Progenitor cell of endocrine pancreas (in vitro differentiated cells): ENCODE measurements at places on chromosomes 5 and 9.

GRCh38 chr9:84736081-84736480, 66.6 kb downstream of the NTRK2 start:
- no peak overlapping the region for H3K27ac ChIP-seq
- peaks cover 17% of the 10 kb centered on the region for H3K27me3 ChIP-seq
- no peaks in the 10 kb centered on the region for H3K36me3 ChIP-seq
- peaks cover 6% of the 10 kb centered on the region for H3K4me1 ChIP-seq

- H3K27ac ChIP-seq, result no peak overlapping the region
- DNase-seq, result no peak
- H3K4me1 ChIP-seq, result no peaks in the 10 kb centered on the region
- no peak overlapping the region for H3K4me3 ChIP-seq
- H3K36me3 ChIP-seq, result no peaks in the 10 kb centered on the region
- H3K27me3 ChIP-seq, result peaks cover 25% of the 10 kb centered on the region
Observed at GRCh38 chr9:78615372-78615771, 318.4 kb downstream of the PSAT1 start.

DNA sequence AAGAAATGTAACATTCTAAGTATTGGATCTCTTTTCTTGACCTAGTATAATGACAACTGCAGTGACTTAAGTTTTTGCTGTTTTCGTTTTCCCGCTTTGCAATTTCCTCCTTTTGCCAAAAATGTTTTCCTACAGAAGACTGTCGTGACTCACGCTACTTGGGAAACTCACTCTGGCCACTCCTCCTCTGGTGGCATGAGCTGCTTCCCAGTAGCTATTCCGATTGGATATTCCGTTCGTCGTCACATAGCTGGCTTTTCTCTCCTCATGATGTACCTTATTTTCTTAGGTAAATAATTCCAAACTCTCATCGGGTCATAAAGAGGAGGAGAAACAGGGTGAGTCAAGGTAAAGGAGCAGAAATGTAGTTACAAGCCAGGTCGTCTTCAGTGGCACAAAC, 64.9 kb downstream of the GOLPH3 start:
- H3K36me3 ChIP-seq, result peaks cover 31% of the 10 kb centered on the region
- no peaks in the 10 kb centered on the region for H3K27me3 ChIP-seq
- no peak for DNase-seq
- peaks cover 24% of the 10 kb centered on the region for H3K4me1 ChIP-seq

DNA sequence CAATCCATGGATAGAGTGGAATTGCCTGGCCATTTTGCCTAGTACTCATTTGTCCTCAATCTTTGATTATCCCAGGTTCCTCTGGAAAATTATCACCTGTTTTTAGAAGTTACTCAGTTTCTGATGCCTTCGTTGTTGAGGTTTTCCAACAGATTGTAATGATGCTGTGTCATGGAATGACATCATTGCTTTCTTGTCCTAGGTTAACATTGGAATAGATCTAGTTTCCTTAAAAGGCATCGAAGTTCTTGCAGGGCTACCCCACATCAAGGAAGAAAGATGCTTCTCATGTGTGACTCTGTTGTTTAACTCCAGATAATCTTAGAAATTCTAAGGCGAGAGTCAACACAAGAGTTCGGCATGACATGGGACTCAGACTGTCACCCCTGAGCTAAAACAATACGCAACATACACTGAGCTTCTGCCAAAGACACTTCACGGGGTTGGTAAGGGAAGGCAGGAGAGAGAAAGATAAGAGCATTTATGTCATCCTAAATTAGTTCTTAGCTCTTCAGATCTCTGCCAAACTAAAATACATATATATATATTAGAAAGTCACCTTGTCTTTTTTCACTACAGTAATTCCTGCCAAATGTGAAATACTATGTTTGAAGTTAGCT, 293.2 kb upstream of the WWC1 start:
- peaks cover 16% of the 10 kb centered on the region for H3K4me1 ChIP-seq
- no peaks in the 10 kb centered on the region for H3K36me3 ChIP-seq
- H3K27ac ChIP-seq, result no peak overlapping the region
- H3K4me3 ChIP-seq, result no peak overlapping the region
- peaks cover 20% of the 10 kb centered on the region for H3K27me3 ChIP-seq

GRCh38 chr5:150703762-150704161, 2.9 kb upstream of the RBM22 start:
- no peak for DNase-seq
- peaks cover 6% of the 10 kb centered on the region for H3K36me3 ChIP-seq
- H3K27ac ChIP-seq, result no peak overlapping the region
- H3K27me3 ChIP-seq, result no peaks in the 10 kb centered on the region
- peaks cover 15% of the 10 kb centered on the region for H3K4me1 ChIP-seq

DNA sequence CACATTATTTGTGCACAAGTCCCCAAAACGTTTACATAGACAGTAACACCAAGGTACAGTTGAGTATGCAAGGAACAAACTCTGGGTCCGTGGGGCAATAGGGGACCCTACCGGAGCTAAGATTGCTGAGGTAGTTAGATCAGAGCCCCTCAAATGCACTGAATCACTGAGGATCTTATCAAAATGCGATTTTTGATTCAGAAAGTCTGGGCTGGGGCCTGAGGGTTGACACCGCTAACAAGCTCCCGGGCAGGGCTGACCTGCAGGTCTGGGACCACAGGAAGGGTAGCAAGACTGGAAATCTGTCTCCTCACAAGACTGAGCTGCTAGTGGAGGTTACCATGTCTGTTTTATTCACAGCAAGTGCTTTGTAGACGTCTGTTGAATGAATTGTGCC, 1.8 kb upstream of the IL3 start:
- no peaks in the 10 kb centered on the region for H3K36me3 ChIP-seq
- H3K4me1 ChIP-seq, result no peaks in the 10 kb centered on the region
- no peak overlapping the region for H3K4me3 ChIP-seq

GRCh38 chr5:73319036-73319435, 129.5 kb downstream of the FOXD1 start:
- peaks cover 38% of the 10 kb centered on the region for H3K27me3 ChIP-seq
- no peak for DNase-seq
- no peaks in the 10 kb centered on the region for H3K4me1 ChIP-seq
- H3K27ac ChIP-seq, result no peak overlapping the region
- no peaks in the 10 kb centered on the region for H3K36me3 ChIP-seq

DNA sequence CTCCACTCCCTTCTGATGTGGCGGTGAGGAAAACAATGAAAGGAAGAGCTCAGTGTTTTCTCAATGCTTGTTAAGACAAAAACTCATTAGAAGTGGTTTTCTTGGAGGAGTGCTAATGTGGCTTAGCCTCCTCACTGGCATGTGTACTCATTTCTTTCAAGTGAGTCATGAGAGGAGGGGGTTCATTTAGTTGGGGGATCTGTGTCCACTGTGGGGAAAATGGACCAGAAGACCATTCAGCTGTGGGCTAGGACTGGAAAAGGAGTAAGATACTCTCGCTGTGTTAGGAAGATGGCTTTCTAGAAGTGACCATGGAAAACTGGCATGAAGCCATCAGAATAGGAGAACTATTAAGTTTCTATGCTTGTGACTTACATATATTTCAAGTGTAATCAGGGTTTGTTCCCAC, 23.5 kb downstream of the KLF9 start:
- peaks cover 9% of the 10 kb centered on the region for H3K27me3 ChIP-seq
- H3K4me1 ChIP-seq, result no peaks in the 10 kb centered on the region
- no peak overlapping the region for H3K27ac ChIP-seq
- no peak overlapping the region for H3K4me3 ChIP-seq

DNA sequence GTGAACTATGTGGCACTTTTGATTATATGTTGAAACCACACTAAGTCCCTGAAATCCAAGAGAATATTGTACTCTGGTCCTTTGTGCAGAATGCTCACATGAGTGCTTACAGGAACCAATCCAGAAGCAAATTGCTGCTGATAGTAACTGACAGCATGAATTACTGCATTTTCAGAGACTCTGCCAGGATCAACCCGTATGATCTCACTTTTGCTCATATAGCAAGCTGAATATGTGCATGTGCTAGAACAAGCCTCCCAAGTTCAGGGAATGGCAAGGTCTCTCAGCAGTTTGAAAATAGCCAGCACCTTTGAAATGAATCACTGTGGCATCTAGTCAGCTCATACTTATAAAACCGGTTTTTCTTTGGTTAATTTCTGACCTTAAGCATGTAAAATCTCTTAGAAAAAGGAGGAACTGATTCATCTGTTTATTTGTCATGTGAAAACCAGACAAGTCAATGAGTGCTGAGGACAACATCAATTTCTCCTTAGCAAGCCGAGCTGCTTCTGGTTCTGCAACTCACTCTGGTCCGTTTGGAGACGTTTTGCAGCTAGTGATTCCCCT, 215.7 kb upstream of the ELL2 start:
- H3K4me3 ChIP-seq, result no peak overlapping the region
- no peak for DNase-seq
- no peaks in the 10 kb centered on the region for H3K36me3 ChIP-seq
- no peaks in the 10 kb centered on the region for H3K27me3 ChIP-seq
- peak overlapping the region; percentile 13 for H3K27ac ChIP-seq
- peaks cover 12% of the 10 kb centered on the region for H3K4me1 ChIP-seq

- no peaks in the 10 kb centered on the region for H3K27me3 ChIP-seq
- no peak overlapping the region for H3K4me3 ChIP-seq
- DNase-seq, result no peak
- no peak overlapping the region for H3K27ac ChIP-seq
- no peaks in the 10 kb centered on the region for H3K4me1 ChIP-seq
Observed at GRCh38 chr9:96459268-96460007, 9.5 kb downstream of the HABP4 start.

- no peak overlapping the region for H3K4me3 ChIP-seq
- H3K36me3 ChIP-seq, result no peaks in the 10 kb centered on the region
Observed at GRCh38 chr5:89280103-89281037, 397.4 kb upstream of the MEF2C start.

GRCh38 chr5:170757182-170757601, 26.3 kb upstream of the GABRP start:
- H3K27me3 ChIP-seq, result peaks cover 3% of the 10 kb centered on the region
- peaks cover 41% of the 10 kb centered on the region for H3K4me1 ChIP-seq
- H3K4me3 ChIP-seq, result no peak overlapping the region
- peak overlapping the region; percentile 92 for H3K27ac ChIP-seq
- no peak for DNase-seq

DNA sequence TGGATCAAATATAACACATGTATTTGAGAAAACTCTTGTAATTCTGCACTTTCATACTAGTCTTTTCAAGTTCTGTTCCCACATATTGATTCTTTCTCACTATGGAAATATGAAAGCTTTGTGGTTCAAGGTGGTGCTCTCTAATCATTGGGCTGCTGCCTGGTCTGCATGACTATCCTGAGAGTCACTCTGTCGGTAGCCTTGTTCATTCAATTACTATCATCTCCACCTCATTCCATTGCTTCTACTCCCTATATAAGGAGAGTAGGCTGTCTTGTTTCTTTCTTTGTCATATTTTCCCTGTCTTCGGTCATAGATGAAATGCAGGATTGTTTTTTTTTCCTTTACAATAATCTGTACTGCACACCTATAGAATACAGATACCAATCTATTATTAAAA, 341.4 kb upstream of the ACTBL2 start:
- no peak overlapping the region for H3K4me3 ChIP-seq
- no peaks in the 10 kb centered on the region for H3K27me3 ChIP-seq
- H3K36me3 ChIP-seq, result peaks cover 1% of the 10 kb centered on the region
- no peaks in the 10 kb centered on the region for H3K4me1 ChIP-seq
- H3K27ac ChIP-seq, result no peak overlapping the region

DNA sequence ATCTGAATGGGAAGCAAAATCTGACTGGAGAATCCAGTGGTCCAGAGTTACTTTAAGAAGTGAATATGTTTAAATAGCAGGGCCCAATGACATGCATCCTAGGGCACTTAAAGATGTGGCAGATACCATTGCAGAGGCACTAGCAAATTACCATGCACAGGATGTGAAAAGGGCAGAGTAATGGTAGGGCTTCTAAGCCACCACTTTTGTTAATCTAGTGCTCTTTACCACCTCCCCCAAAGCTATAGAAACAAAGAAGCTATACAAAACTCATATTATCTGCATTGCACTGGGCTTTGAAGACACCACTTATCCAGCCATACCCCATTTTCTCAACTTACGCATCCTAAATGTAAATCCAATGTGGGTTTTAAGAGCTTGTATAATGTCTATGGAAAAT, 81.2 kb downstream of the ZCCHC7 start:
- DNase-seq, result no peak
- peaks cover 5% of the 10 kb centered on the region for H3K4me1 ChIP-seq

- H3K4me3 ChIP-seq, result no peak overlapping the region
- DNase-seq, result no peak
- no peak overlapping the region for H3K27ac ChIP-seq
- H3K36me3 ChIP-seq, result no peaks in the 10 kb centered on the region
- H3K4me1 ChIP-seq, result peaks cover 3% of the 10 kb centered on the region
- peaks cover 16% of the 10 kb centered on the region for H3K27me3 ChIP-seq
Observed at GRCh38 chr5:14006823-14007520, 62.5 kb upstream of the DNAH5 start.

GRCh38 chr9:35861161-35861897, 8.9 kb downstream of the OR13J1 start:
- peaks cover 3% of the 10 kb centered on the region for H3K4me1 ChIP-seq
- H3K36me3 ChIP-seq, result peaks cover 2% of the 10 kb centered on the region
- H3K27me3 ChIP-seq, result peaks cover 49% of the 10 kb centered on the region
- no peak overlapping the region for H3K27ac ChIP-seq
- no peak for DNase-seq
- H3K4me3 ChIP-seq, result no peak overlapping the region

- no peaks in the 10 kb centered on the region for H3K36me3 ChIP-seq
- H3K4me3 ChIP-seq, result peak overlapping the region; percentile 4
- DNase-seq, result no peak
- no peaks in the 10 kb centered on the region for H3K27me3 ChIP-seq
- peak overlapping the region; percentile 79 for H3K27ac ChIP-seq
Observed at GRCh38 chr5:59358005-59358861, 535.3 kb downstream of the PDE4D start.

DNA sequence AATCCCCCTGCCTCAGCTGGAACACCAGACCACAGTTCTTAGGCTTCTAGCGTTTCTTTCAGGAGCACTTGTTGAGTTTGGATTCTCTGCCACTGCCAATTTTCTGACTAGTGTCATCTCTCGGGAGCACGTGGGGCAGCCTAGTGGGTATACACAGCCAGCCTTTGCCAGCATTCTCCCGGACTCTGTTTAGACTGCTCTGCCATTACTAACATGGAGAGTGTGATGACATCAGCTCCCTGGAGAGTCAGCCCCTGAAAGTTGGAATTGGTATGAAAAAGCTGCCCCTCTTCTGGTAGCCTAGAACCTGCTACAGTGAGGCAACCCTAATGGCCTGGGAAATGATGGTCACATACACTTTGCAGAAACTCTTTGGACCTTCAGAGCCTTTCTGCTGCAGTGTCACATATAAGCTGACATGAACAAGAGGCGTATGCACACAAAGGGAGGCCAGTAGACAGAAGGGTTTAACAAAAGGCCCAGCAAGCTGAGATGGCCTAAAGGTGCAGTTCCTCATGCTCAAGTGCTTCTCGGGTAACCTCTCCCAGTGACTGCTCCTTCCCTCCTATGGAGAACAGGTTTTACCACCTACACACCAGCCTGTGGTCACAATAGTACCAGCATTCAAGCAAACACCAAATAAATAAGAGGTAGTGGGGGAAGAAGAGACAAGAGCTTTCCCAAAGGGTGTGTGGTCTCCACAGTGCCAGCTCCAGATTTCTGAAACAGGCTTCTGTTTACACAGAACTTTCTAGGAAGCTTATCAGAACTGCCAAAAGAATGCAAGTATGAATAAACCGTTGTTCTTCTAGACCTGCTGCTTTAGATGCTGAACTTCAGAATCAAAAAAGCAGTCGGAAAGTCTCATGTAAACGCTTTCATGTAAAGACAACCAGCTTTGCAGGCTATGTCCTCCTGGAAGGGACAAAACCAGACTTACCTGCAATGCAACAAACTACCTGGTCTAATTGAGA, 16.5 kb downstream of the SPACA9 start:
- H3K4me1 ChIP-seq, result peaks cover 9% of the 10 kb centered on the region
- no peak overlapping the region for H3K27ac ChIP-seq
- H3K27me3 ChIP-seq, result no peaks in the 10 kb centered on the region
- H3K4me3 ChIP-seq, result no peak overlapping the region
